Activated T-helper 17 cell treated with anti-CD3 and anti-CD28 coated beads, Interleukin-2, amount 50 U/mL, for 72 hours (primary cell): ENCODE measurements at places on chromosomes 16 and 17. TPM values are rescaled to one million over a fixed set of nuclear protein-coding genes. Genes with fewer than 3 reads are reported as not detected.

- H3K4me1 ChIP-seq, result no peaks in the 10 kb centered on the region
- no peak overlapping the region for H3K27ac ChIP-seq
- H3K27me3 ChIP-seq, result peaks cover 9% of the 10 kb centered on the region
- ATAC-seq, result no peak
Measured at GRCh38 chr16:5328546-5328945, 231.0 kb upstream of the EEF2KMT start.

- H3K27me3 ChIP-seq, result no peaks in the 10 kb centered on the region
- H3K4me3 ChIP-seq, result no peak overlapping the region
- no peaks in the 10 kb centered on the region for H3K4me1 ChIP-seq
Measured at GRCh38 chr16:19755268-19755667, 37.2 kb downstream of the IQCK start.

- no peak overlapping the region for H3K27ac ChIP-seq
- peak; percentile 47 for ATAC-seq
- H3K36me3 ChIP-seq, result peaks cover 45% of the 10 kb centered on the region
- H3K4me1 ChIP-seq, result peaks cover 11% of the 10 kb centered on the region
- H3K27me3 ChIP-seq, result no peaks in the 10 kb centered on the region
- H3K4me3 ChIP-seq, result no peak overlapping the region
Measured at GRCh38 chr17:27552276-27552732, 78.7 kb upstream of the LGALS9 start.

- H3K27me3 ChIP-seq, result no peaks in the 10 kb centered on the region
- H3K27ac ChIP-seq, result no peak overlapping the region
- H3K36me3 ChIP-seq, result peaks cover 7% of the 10 kb centered on the region
- H3K4me3 ChIP-seq, result no peak overlapping the region
Measured at GRCh38 chr16:1791943-1792812, 1.3 kb downstream of the IGFALS start.

DNA sequence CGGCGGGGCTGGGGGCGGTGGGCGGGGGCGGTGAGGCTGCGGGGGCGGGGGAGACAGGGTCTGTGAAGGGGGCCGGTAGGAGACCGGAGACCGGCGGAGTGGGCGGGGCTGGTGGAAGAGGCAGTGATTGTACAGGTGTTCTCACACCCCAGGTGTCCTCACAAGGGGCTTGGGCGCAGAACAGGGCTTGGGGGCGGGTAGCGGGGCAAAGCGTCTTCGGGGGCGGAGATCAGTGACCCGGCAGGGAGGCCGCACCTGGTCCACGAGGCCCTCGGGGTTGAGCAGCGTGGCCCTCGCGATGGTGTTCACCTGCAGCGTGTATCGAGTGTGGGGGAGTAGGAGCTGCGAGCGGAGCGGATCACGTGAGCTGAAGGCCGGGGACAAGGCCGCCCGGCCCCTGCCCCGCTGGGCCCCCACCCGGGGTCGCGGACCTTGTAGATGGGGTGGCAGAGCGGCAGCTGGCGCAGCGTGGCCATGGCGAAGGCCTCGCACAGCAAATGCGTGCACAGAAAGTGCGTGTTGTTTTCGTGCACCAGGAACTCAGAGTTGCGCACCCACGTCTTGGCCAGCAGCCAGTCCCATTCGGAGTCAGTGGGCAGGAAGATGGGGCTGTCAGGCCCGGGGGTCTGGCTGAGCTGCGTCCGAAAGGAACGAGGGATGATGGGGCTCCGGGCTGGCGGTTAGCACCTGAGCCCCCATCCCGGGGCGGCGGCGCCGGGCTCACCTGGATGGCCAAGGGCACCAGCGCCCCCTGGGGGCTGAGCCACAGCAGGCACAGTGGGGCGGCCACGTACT lies 8.5 kb downstream of the ALOXE3 start:
- peak; percentile 99 for ATAC-seq
- no peak overlapping the region for H3K27ac ChIP-seq
- peaks cover 3% of the 10 kb centered on the region for H3K4me1 ChIP-seq

Gene OR2C1
- total RNA-seq, result not detected

Gene INCA1
- total RNA-seq, result 0.69 TPM

Gene HDAC5
- total RNA-seq, result 45.4 TPM
